Omental fat pad (tissue), 4 donors: ENCODE measurements at places on chromosomes 4 and X. TPM values are rescaled to one million over a fixed set of nuclear protein-coding genes. Genes with fewer than 3 reads are reported as not detected.

Gene PCDH10
- total RNA-seq, result under 0.01 TPM

DNA sequence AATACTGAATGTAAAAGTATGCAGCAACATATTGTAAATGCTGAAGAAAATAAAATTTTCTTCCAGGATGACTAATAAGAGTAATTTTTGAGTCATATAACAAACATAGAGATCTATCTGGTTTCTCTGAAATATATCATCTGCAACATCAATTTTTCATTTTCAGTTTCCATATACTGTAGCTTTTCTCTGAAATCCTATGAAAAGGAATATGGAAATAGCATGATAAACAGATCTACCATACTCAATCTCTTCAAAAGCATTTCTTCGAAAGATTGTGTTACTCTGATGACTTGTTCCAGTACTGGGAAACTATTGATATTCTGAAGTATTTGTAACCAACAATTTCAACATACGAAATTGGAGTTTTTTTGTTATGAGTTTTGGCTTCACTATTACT, 1156.7 kb downstream of the FAM133A start:
- no peak for DNase-seq

- no peak for DNase-seq
Observed at GRCh38 chrX:16997313-16997712, 50.9 kb downstream of the REPS2 start.

- DNase-seq, result no peak
Observed at GRCh38 chr4:53651156-53651735, 60.0 kb upstream of the LNX1 start.

Gene TCEAL6
- total RNA-seq, result not detected

- no peak for DNase-seq
Observed at GRCh38 chr4:995311-996026, 2.3 kb upstream of the SLC26A1 start.

- DNase-seq, result no peak
Observed at GRCh38 chrX:31314921-31315320, 243.1 kb upstream of the FTHL17 start.

DNA sequence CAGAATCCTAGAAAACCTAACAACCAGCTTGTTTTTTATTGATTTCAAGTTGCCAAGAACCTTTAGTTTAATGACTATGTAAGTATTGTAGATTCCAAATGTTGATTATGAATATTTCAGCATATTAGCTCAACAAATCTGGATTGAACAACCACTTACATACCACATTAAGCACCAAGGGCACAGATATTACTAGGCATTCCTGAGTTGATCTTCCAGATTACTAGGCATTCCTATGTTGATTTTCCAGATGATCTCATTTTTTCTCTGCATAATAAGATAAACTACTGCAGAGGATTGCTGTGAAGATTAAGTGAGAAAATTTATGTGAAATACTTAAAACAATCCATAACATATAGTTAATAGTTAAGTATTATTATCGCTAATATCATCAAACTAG, 17.4 kb upstream of the DCAF8L1 start:
- DNase-seq, result no peak

Gene CXCL11
- not detected for total RNA-seq

Gene F9
- total RNA-seq, result not detected

- DNase-seq, result no peak
Observed at GRCh38 chrX:75131973-75132627, 24.0 kb downstream of the ABCB7 start.

Gene GLRA3
- total RNA-seq, result not detected

DNA sequence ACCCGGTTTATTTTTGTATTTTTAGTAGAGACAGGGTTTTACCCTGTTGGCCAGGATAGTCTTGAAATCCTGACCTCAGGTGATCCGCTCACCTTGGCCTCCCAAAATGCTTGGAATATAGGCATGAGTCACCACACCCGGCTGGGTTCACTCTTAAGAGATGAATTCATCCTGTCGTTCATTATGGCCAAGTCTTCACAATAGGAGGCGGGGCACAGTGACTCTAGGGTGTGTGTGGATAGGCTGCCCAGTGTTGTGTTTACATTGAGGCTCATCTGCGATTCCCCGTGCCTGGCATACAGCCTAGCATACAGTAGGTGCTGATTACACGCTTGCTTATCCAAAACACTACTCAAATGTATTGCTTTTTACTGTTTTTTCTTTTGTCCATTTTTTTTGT, 41.3 kb upstream of the IGFBP7 start:
- no peak for DNase-seq

DNA sequence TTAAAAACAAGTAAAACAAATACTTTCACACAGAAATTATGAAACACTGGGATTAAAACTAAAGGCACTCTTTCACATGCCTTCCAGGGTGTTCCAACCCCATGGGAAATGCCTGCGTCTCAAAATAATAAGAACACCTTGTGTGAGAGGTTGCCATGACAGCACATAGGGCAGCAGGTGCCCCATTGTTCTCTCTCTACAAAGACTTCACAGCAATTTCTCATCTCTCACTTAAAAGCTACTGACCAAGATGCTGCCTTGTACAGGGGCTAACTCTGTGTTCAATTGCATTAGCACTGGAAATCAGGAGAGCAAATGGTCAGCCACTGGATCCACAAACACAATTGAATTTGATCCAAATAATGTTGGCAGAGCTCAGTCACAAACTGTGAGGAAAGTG, 102.5 kb upstream of the GALNTL6 start:
- DNase-seq, result no peak

DNA sequence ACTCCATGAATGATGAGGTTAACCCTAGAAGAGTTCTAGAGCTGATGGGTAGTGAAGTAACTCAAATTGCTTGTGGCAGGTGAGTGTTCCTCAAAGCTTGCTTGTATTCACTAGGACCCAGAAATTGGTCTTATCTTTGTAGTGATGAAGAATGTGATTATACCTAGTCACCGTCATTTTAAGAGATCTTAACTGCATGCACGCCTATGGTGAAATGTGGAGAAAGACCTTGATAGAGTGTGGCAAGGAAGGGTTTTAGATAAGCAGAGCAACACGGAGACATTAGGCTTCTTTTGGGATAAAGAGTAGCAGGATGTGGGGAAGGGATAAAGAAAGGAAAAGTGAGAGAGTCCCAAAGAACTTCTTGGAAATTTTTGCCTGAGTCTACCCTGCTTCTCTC, 42.4 kb downstream of the NAP1L5 start:
- DNase-seq, result no peak

- DNase-seq, result peak; percentile 47
Observed at GRCh38 chrX:74535408-74536151, 78.8 kb downstream of the RLIM start.

Gene SPON2
- total RNA-seq, result 99.5 TPM

DNA sequence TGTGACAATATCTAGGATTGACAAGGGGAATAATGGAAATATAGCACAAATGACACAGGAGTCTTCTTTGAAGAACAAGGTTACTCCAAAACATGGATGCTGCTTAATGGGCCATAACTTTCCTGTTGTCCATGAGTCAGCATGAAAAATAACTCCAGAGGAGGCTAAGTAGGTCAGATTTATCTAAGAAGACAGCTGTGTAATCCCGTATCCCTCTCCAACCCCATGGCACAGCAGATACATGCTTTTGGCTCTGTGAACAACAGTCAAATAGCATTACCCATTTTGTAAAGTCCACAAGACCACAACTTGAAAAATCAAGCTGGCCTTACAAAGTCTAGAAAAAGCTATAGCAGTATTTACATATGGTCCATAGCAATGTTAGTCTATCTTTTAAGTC, 2.1 kb upstream of the TMEM131L start:
- no peak for DNase-seq

DNA sequence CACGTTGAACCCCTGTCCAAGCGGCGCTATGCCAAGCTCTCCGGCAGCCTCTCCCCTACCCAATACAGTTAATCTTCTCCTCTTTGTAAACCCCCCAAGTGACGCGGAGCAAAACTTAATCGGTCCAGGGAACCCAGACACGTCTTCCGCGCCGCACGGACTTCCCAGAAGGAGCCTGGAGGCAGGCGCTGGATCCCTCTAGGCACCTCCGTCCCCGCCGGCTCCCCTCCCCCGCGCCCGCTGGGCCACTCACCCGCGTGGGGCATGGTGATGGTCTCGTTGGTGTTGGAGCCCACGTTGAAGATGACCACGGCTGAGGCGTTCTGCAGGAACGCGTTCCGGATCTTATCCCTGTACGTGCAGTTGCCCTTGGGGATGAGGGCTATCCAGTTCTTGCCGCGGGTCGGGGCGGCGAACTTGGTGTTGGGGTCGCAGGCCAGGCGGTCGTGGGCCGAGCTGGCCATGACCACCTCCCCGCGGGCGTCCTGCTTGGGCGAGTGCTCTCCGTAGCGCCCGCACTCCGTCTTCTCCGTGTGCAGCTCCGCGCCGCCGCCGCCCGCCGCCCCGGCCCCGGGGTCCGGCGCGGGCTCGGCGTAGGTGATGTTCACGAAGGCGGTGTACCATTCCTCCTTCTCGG, 1.1 kb downstream of the RNF150 start:
- DNase-seq, result no peak

DNA sequence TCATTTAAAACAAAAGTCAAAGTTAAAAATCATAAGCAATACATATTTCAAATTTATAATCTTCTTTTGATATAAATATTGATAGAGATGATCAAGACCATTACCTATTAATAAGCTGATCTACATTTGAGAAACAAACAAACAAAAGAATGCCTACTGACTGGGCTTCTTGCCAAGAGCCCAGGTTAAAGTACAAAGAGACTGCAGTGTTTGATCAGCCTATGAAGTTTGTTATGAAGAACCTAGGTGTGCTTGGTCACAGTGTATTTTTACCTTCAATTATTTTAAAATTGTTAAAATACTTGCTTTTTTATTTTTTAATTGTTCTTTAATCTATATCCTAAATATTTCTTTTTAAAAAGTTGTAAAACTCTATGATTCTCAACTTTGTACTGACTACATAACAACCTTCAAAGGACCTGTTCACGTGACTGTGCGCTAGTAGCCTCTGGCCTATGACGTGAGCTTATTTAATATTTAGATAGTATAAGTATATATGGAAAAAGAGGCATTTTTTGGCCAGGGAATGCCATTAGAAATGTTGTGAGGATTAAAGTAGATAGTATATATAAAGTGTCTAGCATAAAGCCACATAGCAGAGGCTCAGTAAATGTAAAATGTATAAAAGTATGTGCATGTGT, 11.4 kb upstream of the SLC39A8 start:
- DNase-seq, result no peak

GRCh38 chr4:88659055-88659889, 38.4 kb downstream of the NAP1L5 start:
- no peak for DNase-seq

Gene GASK1B
- total RNA-seq, result 77.4 TPM

GRCh38 chr4:140003876-140004548, 150.0 kb downstream of the MAML3 start:
- no peak for DNase-seq

Gene WNK3
- total RNA-seq, result 1.8 TPM

DNA sequence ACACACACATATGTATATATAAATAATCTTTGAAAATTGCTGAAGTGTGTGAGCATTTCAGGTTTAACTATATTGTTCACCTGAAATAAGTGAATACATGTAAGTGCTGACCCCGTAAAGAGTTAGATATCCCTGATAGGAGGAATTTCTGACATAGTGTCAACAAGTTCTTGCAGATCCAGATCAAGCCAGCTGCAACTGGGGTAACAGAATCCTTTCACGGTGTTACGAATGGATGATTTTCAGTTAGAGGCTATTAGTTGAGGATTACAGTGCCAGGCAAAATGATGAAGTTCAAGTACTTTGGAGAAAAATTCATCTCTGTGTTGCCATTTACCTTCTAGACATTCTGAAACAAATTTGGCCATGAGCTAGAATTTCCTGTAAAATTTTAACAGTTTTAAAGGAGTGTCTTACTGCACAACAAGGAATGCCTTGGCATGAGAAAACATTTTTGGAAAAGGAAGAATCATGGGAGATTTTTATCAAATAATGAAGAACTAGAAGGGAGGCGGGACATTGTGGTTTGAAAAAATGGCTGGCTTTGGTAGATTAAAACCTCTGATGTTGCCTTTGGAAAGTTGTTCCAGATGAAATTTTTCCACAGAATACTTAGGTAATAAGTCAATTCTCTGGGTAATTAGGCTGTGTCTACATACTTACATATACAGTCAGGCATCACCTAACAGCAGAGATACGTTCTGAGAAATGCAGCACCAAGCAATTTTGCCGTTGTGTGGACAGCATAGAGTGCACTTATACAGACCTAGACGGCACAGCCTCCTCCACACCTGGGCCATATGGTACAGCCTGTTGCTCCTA, 84.4 kb upstream of the FAT1 start:
- DNase-seq, result no peak

DNA sequence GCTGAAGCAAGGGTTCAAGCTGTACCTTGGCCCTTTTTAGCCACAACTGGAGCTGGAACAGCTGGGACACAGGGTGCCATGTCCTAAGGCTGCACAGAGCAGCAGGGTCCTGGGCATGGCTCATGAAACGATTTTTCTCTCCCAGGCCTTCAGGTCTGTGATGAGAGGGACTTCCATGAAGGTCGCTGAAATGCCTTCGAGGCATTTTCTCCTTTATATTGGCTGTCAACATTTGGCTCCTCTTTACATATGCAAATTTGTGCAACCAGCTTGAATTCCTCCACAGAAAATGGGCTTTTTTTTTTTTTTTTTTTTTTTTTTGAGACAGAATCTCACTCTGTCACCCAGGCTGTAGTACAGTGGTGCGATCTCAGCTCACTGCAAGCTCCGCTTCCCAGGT, 430.8 kb downstream of the PCDH11X start:
- no peak for DNase-seq

- no peak for DNase-seq
Observed at GRCh38 chr4:127113844-127114362, 518.9 kb upstream of the INTU start.

Gene RGN
- total RNA-seq, result 1.4 TPM

- no peak for DNase-seq
Observed at GRCh38 chr4:28654618-28655017, 1794.0 kb downstream of the STIM2 start.

GRCh38 chr4:52377563-52377962, 281.5 kb downstream of the USP46 start:
- DNase-seq, result no peak

GRCh38 chr4:68337522-68337921, 12.4 kb downstream of the YTHDC1 start:
- DNase-seq, result no peak

- no peak for DNase-seq
Observed at GRCh38 chrX:43566170-43566569, 89.9 kb upstream of the MAOA start.

Gene CD40LG
- total RNA-seq, result 0.50 TPM

Gene TLR1
- 21.9 TPM for total RNA-seq

- DNase-seq, result no peak
Observed at GRCh38 chr4:57234252-57234775, 124.1 kb upstream of the IGFBP7 start.

- DNase-seq, result no peak
Observed at GRCh38 chr4:31657859-31658570, 937.8 kb downstream of the PCDH7 start.

DNA sequence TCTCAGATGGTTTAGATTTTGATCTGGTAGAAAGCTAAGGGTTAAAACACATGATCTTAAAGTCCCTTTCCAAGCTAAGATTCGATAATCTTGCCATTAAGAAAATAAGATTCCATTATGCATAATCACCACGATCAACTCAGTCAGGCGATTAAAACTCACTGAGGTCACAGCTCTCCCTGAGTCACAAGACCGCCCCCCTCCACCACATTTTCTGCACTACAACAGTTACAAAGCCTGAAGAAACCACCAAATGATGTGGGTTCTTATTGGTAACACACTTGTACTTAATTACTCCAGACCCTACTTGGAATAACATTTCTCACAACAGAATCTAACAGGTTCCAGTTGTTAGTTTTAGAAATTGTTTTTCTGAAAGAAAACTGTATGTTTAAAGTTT, 62.8 kb downstream of the SH3KBP1 start:
- no peak for DNase-seq

Gene FGFR3
- 3.5 TPM for total RNA-seq
